CD4-positive, alpha-beta T cell treated with Interleukin-1 beta for 1 hour (primary cell): ENCODE measurements at places on chromosomes 7 and 10.

GRCh38 chr7:98930921-98931320 lies 52.6 kb downstream of the TRRAP start:
- DNase-seq = peak; percentile 69

- no peak for DNase-seq
Observed at GRCh38 chr10:12432402-12433189, 83.2 kb downstream of the CAMK1D start.

GRCh38 chr7:124072603-124073309 lies 39.9 kb upstream of the TMEM229A start:
- DNase-seq = no peak

GRCh38 chr7:95867309-95867708 lies 95.0 kb downstream of the DYNC1I1 start:
- no peak for DNase-seq

GRCh38 chr7:119545118-119545517 lies 727.9 kb upstream of the KCND2 start:
- no peak for DNase-seq

DNA sequence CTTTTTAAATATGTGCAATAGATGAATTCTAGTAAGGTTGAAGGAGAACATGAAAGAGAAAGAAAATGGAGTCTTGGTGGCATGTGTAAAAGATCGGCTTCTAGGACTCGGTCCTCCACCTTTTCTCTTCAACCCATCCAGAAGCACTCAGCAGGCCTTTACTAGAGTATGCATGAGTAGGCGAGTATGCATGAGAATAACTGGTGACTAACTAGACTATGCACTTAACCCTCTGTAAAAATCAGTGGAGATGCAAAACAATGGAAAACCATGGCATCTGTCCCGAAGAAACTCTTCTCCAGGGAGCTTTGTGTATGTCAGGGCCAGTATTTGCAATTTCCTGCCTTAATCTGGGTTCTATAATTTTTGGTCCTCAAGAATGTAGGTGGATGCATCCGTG lies 40.0 kb upstream of the GRB10 start:
- DNase-seq = no peak

- no peak for DNase-seq
Observed at GRCh38 chr10:16947069-16947468, 129.8 kb upstream of the RSU1 start.

GRCh38 chr10:11609492-11610093 lies 1.9 kb downstream of the USP6NL start:
- DNase-seq = no peak

DNA sequence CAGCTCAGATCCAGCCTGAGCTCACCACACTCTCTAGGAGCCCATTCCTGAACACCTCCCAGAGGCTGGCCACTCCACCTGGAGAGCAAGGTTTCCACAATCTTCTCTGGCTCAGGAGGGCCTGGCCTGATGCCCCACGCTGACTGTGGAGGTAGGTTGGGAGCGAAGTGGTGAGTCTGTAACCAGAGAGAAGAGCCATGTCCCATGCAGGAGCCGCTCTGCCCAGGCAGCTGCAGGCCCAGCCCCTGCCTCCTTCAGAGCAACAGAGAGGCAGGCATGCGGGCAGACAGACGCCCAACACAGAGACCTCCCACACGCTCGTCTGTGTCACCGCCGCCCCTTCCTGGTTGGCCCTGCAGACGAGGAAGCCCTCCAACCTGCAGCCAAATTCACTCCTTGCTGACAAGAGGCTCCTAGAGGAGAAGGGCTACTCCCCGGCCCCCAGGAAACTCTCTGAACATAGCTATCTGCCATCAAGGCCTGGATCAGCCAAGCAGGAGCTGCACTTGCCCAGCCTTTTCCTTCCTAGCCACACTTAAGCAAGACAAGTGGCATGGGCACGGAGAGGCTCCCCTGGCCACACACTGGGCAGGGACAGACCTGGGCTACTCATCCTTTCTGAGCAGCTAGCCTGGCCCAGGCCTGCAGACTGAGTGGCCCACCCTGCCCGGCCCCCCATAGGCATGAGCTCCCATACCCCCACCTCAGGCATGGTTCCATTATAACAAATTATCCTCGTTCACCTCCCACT lies 101.9 kb downstream of the GRID1 start:
- DNase-seq = no peak
